ENCODE measurements at places on chromosomes 13 and 19.
A peak's percentile ranks its signal among the peaks of the same experiment; 100 is the strongest.

DNA sequence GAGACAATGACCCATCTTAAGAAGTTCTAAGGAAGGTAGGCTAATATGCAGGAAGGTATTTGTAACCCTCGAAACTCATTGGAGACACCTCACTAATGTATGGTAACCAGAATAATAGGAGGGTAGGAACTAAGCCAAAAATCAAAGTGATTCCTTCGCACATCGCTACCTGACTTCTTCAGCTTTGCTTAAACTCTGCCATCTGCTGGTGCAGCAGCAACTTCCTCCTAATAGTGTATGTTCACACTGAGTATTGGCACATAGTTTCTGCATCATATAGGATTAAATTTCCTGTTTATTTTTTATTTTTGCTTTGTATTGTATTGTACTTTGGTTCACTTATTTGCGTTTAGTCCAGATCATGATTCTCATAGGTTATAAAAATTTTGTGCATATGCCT lies 676.2 kb downstream of the GPC5 start:
- DNase-seq = no peak

DNA sequence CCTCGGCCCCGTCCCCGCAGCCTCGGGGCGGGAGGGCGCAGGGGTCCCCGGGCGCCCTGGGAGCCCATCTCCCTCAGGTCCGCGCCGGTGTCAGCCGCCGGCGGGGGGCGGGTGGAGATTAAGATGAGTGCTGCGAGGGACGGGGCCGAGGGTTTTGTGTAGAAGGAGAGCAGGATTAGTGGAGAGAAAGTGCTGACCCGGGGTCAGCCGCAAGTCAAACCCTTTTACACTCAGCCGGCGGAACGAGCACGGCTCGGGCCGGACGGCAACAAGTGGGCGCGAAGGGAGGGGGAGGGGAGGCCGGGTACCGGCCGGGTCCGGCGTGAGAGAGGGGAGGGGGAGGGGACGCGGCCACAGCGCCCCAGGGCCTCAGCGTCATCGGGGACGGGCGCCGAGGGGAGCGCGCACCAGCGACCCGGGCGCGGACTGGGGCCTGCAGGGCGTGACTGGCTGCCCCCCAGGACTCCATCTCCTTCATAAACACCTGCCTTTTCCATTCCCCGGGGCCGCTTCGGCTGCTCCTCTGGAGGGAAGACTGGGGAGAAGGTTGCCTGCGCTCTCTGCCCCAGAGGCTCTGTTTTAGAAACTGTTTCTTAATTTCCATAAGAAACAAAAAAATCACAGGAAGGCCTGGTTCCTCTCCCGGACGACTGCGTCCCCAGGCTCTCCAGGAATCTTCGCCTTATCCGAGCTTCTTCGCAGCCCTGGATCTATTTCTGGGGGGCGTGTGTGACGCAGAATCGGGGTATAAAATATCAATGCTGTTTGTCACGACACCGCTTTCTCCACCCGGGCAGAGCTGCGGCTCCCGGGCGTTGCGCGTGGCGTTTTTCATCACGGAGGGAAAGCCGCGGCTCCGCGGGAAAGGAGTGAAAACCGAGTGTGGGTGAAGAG lies 6.5 kb downstream of the SOX1 start:
- DNase-seq = no peak

GRCh38 chr13:73245246-73245645 lies 186.4 kb downstream of the KLF5 start:
- DNase-seq = no peak

- no peak for DNase-seq
Measured at GRCh38 chr19:46488551-46488950, 7.1 kb downstream of the PNMA8B start.

GRCh38 chr19:6521718-6522646 lies 8.8 kb upstream of the TNFSF9 start:
- DNase-seq = peak; percentile 83
